Midbrain (tissue), 1 donor: ENCODE measurements at places on chromosomes 11 and 22.
A peak's percentile ranks its signal among the peaks of the same experiment; 100 is the strongest.

DNA sequence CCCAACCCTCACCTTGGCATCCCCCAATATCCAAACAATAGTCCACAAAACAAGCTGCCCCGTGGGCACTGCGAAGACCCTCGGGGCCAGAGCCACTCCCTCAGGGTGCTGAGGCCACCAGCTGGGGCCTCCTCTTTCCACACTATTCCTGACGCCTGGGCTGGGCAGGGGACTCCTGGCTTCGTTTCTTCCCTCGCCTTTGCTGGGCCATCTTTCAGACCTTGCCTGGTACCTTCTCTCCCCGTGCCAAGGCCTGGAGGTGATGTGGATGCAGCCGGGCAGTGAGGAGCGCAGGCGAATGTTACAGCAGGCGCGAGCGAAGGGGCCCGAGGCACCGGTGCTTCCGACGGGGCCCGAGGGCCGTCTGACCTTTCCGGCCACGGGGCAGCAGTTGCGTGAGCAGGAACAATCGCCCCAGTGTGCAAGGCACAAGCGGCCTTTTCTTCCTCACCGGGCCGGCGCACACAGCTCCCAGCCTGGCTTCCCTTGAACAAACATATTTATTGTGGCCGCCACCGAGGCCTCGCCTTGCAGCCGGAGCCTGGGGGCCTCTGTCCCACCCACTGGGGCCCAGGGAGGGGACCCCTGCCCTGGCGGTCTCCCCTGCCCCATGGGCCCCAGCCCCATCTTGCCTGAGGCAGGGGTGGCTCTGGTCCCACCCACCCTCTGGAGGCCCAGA, 32.6 kb upstream of the KCNQ1OT1 start:
- peak; percentile 79 for DNase-seq

- no peak for DNase-seq
These were observed 118.9 kb downstream of the MRTFA start for GRCh38 chr22:40517631-40518030.

- no peak for DNase-seq
These were observed 297.0 kb downstream of the CADM1 start for GRCh38 chr11:115207166-115207591.

GRCh38 chr22:48564995-48565394, 1262.7 kb downstream of the BRD1 start:
- no peak for DNase-seq

DNA sequence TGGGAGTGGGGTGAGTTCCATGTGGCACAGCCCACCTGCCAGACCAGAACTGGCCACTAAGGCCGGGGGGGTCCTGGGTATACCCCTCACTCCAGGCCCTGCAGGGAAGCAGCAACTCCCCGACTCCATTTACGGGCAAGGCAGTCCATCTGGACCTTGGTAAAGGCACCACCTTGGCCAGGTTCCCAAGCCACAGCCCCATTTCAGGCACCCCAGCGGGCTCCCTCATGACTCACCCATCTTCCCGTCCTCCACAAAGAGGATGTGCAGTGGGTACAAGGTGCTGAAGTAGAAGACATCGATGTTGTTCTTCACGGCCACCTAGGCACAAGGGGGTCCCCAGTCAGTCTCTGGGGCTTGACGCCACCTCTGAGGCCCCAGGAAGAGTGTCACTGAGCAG, 15.7 kb upstream of the RASL10A start:
- DNase-seq, result no peak

GRCh38 chr22:44968736-44969135, 41.1 kb downstream of the PHF21B start:
- no peak for DNase-seq

DNA sequence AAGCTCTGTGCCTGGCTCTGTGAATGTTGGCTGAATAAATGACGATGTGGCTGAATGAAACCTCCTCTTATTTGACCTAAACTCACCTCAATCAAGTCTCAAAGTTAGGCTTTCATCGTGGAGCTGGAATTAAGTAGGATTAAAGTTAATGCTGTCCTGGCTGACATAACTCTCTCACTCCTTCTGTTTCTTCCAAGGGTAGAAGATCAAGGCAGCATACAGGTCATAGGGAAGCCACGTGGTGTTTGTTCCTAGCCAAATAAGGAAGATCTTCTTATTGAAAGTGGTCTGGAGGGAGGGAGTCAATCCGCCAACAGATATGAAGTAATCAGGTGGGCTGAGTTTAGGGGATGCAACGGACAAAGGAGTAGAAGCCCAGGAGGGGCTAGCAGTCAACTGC, 59.5 kb downstream of the TRIM29 start:
- DNase-seq, result no peak
